ENCODE measurements at places on chromosomes 2 and 18.

DNA sequence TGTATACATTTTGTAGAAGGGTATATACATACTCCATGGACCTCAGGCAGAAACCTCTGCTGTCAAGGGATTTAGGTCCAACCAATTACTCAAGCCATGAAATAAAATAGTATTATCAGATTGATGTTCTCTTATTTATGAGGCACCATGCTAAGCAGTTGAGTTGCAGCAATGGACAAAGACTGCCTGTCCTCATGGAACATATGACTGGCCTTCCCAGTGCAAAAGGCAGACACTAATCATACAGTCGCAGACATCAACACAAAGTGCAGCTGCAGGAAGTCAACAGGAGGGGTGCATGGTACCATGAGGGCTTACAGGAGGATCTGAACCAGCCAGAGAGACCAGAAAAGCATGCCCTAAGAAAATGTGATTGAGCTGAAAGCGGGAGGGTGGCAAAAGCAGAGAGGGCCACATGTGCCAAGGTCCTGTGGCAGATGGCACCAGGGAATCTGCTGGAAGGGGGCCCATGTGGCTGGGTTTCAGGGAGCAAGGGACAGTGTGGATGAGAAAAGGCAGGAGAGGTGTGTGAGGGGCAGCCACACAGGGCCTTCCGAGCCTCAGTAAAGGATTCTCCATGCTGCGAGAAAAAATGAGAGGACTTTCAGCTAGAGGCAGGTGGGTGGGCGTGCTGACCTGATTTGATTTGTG lies 61.4 kb upstream of the RNF152 start:
- no peak for DNase-seq

DNA sequence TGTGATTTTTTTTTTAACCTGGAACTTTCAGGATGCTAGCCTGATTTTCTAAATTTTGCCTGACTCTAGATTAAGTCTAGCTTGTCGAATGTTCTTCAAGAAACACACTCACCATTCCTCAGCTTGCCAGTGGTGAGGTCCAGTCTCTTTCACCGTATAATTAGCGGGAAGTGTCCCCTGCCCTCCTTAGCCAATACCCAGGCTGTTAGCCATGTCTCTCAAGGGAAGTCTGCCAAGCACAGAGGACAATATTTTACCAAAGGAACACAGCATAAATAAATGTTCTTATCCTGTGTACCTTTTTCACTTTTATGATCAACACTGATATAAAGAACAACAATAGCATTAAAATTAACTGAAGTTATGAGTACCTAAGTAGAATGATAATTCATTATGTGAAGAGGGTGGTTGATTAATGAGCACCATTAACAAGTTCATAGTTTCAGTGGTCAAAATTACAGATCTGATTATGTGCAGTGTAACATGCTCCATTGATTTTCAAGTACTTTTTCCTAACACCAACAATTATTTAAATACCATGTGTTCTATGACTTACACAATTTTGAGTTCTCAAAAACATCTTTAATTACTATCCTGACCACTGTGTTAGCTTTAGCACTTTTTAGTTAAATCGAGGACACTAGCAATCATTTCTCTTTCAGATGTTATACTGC lies 445.8 kb upstream of the RAB12 start:
- DNase-seq: no peak

GRCh38 chr2:25201265-25201664 lies 32.9 kb upstream of the POMC start:
- no peak for DNase-seq

DNA sequence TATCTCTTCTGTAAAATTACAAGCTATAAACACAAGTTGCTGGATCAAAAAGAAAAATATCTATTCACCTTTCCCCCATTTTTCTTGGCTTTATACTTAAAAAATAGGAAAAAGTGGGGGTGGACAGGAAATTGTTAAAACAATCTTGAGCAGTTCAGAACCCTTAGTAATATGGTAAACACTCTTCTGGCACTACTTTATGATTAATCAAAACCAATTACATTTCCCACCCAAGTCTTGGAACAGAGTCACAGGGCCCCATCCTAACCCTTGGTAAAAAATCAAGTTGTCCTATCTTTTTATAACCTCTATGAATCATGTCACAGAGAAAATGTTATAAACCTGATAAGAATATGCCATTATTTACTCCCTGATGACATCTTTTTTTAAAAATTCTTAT lies 328.2 kb upstream of the LYPD1 start:
- no peak for DNase-seq

- DNase-seq: no peak
Observed at GRCh38 chr2:216606551-216607276, 26.5 kb upstream of the IGFBP2 start.

- DNase-seq: no peak
Observed at GRCh38 chr18:55390898-55391297, 197.1 kb downstream of the TCF4 start.

Measured in stimulated activated CD4-positive, alpha-beta T cell treated with anti-CD3 and anti-CD28 coated beads, TNF-alpha, amount 100 ng/mL, for 24 hours (primary cell).